ENCODE measurements at places on chromosomes 7 and 10.

- peaks cover 16% of the 10 kb centered on the region for H3K4me1 ChIP-seq
- no peak for DNase-seq
- H3K27ac ChIP-seq: no peak overlapping the region
- no peaks in the 10 kb centered on the region for H3K36me3 ChIP-seq
Measured at GRCh38 chr10:14016011-14016536, 314.6 kb downstream of the FRMD4A start.

GRCh38 chr10:74244097-74244685 is 93.2 kb downstream of the ADK start:
- no peak overlapping the region for H3K4me3 ChIP-seq
- H3K36me3 ChIP-seq: peaks cover 9% of the 10 kb centered on the region

GRCh38 chr10:72077275-72077990 is 10.9 kb downstream of the SPOCK2 start:
- peaks cover 77% of the 10 kb centered on the region for H3K4me1 ChIP-seq
- no peaks in the 10 kb centered on the region for H3K27me3 ChIP-seq
- H3K36me3 ChIP-seq: peaks cover 55% of the 10 kb centered on the region
- no peak overlapping the region for H3K27ac ChIP-seq
- DNase-seq: no peak
- no peak overlapping the region for H3K4me3 ChIP-seq

GRCh38 chr10:96238646-96239623 is 32.4 kb downstream of the BLNK start:
- H3K27ac ChIP-seq: no peak overlapping the region
- no peaks in the 10 kb centered on the region for H3K36me3 ChIP-seq
- H3K27me3 ChIP-seq: no peaks in the 10 kb centered on the region
- no peak overlapping the region for H3K4me3 ChIP-seq
- no peak for DNase-seq

Data from spinal cord (tissue), 10 donors.